Central memory CD8-positive, alpha-beta T cell (primary cell): ENCODE measurements at places on chromosomes 4 and X.

- H3K27ac ChIP-seq = no peak overlapping the region
- H3K4me1 ChIP-seq = no peaks in the 10 kb centered on the region
- DNase-seq = no peak
- peaks cover 11% of the 10 kb centered on the region for H3K27me3 ChIP-seq
Measured at GRCh38 chr4:24395937-24396336, 188.4 kb downstream of the DHX15 start.

DNA sequence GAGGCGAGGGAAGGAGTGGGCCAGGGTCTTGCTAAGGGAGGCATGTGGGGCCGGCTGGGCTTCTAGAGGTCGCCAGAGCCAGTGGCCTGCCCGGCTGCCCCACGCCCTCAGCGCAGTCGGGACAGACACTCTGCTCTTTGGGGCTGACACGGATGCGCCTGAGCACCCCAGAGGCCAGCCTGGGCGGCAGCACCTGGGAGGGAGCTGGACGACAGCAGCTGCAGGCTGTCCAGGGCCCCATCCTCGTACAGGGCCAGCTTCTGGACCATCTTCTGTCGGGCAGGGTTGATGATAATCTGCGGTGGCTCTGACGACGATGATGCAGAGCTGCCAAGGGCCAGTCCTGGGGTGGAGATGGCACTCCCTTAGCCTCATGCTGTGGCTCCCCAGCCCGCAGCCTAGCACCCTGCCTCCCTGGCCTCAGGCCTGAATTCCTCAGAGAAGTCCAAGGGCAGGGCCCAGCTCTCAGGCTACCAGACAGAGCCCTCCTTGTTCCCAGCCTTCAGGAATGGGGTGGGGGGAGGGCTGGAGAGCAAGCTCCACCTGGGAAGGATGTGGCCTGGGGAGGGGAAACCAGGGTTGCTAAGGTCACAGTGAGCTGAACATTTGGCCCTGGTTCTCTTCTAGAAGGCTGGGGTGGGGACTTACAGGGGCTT, 7.2 kb downstream of the IRAK1 start:
- H3K36me3 ChIP-seq = peaks cover 30% of the 10 kb centered on the region
- peaks cover 11% of the 10 kb centered on the region for H3K4me1 ChIP-seq
- H3K27me3 ChIP-seq = no peaks in the 10 kb centered on the region
- no peak overlapping the region for H3K4me3 ChIP-seq
- H3K27ac ChIP-seq = no peak overlapping the region
- no peak for DNase-seq

- DNase-seq = no peak
- H3K36me3 ChIP-seq = peaks cover 6% of the 10 kb centered on the region
- no peak overlapping the region for H3K27ac ChIP-seq
- no peak overlapping the region for H3K4me3 ChIP-seq
Measured at GRCh38 chr4:953574-953915, 19.8 kb downstream of the DGKQ start.

GRCh38 chr4:178242655-178243054, 800.4 kb upstream of the AGA start:
- H3K27me3 ChIP-seq = no peaks in the 10 kb centered on the region
- H3K4me1 ChIP-seq = no peaks in the 10 kb centered on the region
- no peak overlapping the region for H3K4me3 ChIP-seq
- no peaks in the 10 kb centered on the region for H3K36me3 ChIP-seq

DNA sequence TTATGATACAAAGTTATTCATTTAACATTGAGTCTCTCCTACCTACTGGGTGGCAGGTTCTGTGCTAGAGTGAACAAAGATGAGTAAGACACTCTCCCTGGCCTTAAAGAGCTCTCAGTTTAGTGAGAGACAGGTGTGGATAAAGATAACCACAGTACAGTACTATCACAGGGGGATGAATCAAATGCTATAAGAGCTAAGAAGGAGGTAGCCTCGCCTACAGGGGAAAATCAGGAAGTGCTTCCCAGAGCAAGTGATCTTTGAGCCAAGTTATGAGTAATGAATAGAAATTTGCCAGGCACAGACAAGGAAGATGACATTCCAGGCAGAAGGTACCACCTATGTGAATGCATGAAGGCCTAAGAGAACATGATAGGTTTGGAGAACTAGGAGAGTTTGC, 3.4 kb upstream of the IGBP1 start:
- no peak for DNase-seq
- H3K27me3 ChIP-seq = no peaks in the 10 kb centered on the region
- peaks cover 14% of the 10 kb centered on the region for H3K36me3 ChIP-seq
- no peak overlapping the region for H3K27ac ChIP-seq
- no peak overlapping the region for H3K4me3 ChIP-seq

GRCh38 chr4:113576947-113577678, 184.4 kb downstream of the CAMK2D start:
- no peaks in the 10 kb centered on the region for H3K27me3 ChIP-seq
- H3K4me3 ChIP-seq = no peak overlapping the region
- no peak for DNase-seq
- peaks cover 50% of the 10 kb centered on the region for H3K4me1 ChIP-seq
- no peaks in the 10 kb centered on the region for H3K36me3 ChIP-seq

GRCh38 chr4:8331575-8331955, 62.0 kb downstream of the HTRA3 start:
- no peaks in the 10 kb centered on the region for H3K4me1 ChIP-seq
- H3K4me3 ChIP-seq = no peak overlapping the region
- H3K36me3 ChIP-seq = peaks cover 2% of the 10 kb centered on the region
- DNase-seq = no peak

- H3K36me3 ChIP-seq = no peaks in the 10 kb centered on the region
- DNase-seq = no peak
- no peaks in the 10 kb centered on the region for H3K4me1 ChIP-seq
- H3K4me3 ChIP-seq = no peak overlapping the region
Measured at GRCh38 chr4:54877006-54877405, 219.2 kb downstream of the KIT start.

DNA sequence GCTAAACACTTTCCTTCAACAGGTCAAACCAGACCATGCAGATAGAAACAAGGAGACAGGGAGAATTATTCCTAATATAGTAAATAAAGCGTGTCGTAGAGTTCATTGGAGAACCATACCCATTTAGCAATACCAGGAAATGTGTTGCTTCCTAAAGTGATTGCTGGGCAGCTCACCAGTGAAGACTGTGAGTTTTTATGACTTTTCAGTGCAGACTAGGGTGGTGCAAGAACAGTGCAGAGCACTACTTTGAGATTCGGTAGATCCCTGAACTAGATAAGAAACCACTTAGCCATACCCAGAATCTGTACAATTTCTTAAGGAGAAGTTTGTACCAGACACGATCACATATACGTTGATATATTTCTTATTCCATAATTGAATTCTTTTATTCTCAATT, 87.4 kb downstream of the EMCN start:
- no peak for DNase-seq
- H3K4me3 ChIP-seq = no peak overlapping the region
- H3K27ac ChIP-seq = no peak overlapping the region
- peaks cover 10% of the 10 kb centered on the region for H3K27me3 ChIP-seq
- no peaks in the 10 kb centered on the region for H3K36me3 ChIP-seq
- H3K4me1 ChIP-seq = no peaks in the 10 kb centered on the region

GRCh38 chr4:128320656-128321055, 33.0 kb upstream of the PGRMC2 start:
- H3K4me3 ChIP-seq = no peak overlapping the region
- no peaks in the 10 kb centered on the region for H3K4me1 ChIP-seq

DNA sequence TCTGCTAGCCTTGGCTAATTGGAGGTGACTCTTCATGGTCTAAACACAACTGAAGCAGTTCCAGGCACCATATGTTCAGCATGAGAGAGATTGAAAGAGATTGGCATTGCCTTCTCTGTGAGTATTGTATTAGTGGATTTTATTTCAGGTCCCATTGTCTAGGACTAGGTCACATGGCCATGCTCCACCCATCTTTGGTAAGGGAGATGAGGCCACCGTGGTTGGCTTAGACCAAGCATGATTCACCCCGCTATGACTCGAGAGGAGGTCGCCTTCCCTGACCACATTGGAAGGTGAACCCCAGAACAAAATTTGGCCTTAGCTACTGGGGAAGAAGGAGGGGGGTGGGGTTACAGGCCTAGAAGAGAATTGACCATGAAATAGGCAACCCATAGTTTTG, 109.9 kb upstream of the BCOR start:
- no peak overlapping the region for H3K27ac ChIP-seq
- no peak overlapping the region for H3K4me3 ChIP-seq
- no peaks in the 10 kb centered on the region for H3K27me3 ChIP-seq
- DNase-seq = no peak
- peaks cover 4% of the 10 kb centered on the region for H3K4me1 ChIP-seq
- peaks cover 1% of the 10 kb centered on the region for H3K36me3 ChIP-seq

DNA sequence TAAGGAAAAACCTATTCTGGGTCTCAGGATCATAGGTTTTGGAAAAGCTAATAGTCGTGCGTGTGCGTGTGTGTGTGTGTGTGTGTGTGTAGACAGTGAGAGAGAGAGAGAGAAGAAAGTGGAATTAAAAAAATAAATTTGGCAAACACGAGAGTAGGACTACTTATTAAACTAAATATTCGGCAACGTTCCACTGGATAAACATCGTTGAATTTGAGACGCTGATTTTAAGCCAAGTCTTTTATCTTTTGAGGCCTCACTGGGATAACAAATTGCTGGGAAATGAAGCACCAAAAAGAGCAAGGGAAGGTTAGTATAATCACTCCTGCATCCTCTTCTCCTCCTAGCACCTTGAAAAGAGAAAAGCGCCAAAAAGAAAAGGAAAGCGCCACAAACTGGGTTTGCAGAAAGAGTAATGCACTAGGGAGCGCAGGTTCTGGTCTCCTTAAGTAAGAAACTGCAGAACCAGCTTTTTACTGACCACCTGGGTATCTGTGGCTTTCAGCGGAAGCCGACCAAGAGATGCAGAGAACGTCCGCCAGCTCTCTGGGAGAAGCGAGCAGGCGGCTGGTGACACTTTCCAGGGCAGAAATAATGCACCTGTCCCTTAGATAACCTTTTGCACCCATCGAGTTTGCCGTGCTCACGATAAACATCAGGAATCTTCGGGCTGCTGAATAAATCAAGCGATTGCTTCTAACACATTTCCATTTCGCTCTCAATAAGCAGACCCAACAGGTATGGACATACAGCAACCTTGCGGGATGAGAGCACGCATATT, 3.4 kb downstream of the ATOH1 start:
- H3K4me3 ChIP-seq = no peak overlapping the region
- peaks cover 6% of the 10 kb centered on the region for H3K4me1 ChIP-seq
- no peak overlapping the region for H3K27ac ChIP-seq
- peaks cover 79% of the 10 kb centered on the region for H3K27me3 ChIP-seq

- no peaks in the 10 kb centered on the region for H3K27me3 ChIP-seq
- no peak overlapping the region for H3K27ac ChIP-seq
- H3K4me1 ChIP-seq = no peaks in the 10 kb centered on the region
- H3K36me3 ChIP-seq = peaks cover 2% of the 10 kb centered on the region
- no peak overlapping the region for H3K4me3 ChIP-seq
Measured at GRCh38 chr4:149158817-149159216, 656.8 kb downstream of the IQCM start.

GRCh38 chrX:16711893-16712547, 449 bp downstream of the CTPS2 start:
- no peak for DNase-seq
- peaks cover 5% of the 10 kb centered on the region for H3K4me1 ChIP-seq
- peak overlapping the region; percentile 82 for H3K27ac ChIP-seq
- H3K4me3 ChIP-seq = peak overlapping the region; percentile 87

GRCh38 chr4:163697121-163697520, 202.6 kb downstream of the TMA16 start:
- H3K4me3 ChIP-seq = no peak overlapping the region
- no peaks in the 10 kb centered on the region for H3K36me3 ChIP-seq

DNA sequence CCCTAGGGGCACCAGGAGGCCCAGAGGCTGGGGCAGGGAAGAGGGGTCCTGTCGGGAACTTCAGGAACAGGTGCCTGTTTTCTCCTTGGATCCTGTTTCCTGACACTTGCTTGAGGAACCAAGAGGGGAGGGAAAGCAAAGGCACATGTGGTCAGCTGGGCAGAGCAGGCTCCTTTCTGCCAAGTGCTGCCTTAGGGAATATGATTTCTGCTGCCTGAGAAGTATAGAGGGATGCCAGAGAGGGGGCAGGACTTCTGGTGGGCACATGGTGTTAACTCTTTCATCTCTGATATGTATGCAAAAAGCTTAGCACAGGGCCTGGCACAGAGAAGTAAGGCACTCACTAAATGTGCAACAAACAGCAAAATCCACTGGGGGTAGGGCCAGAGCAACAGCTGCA, 51.2 kb upstream of the PJA1 start:
- H3K27me3 ChIP-seq = no peaks in the 10 kb centered on the region
- no peak overlapping the region for H3K27ac ChIP-seq
- DNase-seq = no peak
- H3K4me3 ChIP-seq = no peak overlapping the region

- no peak overlapping the region for H3K27ac ChIP-seq
- H3K4me3 ChIP-seq = no peak overlapping the region
- no peak for DNase-seq
- H3K36me3 ChIP-seq = no peaks in the 10 kb centered on the region
- no peaks in the 10 kb centered on the region for H3K27me3 ChIP-seq
Measured at GRCh38 chrX:12867685-12868084, 813 bp downstream of the TLR7 start.

- H3K4me1 ChIP-seq = no peaks in the 10 kb centered on the region
- H3K4me3 ChIP-seq = no peak overlapping the region
- no peak for DNase-seq
- H3K27me3 ChIP-seq = peaks cover 61% of the 10 kb centered on the region
- H3K27ac ChIP-seq = no peak overlapping the region
- no peaks in the 10 kb centered on the region for H3K36me3 ChIP-seq
Measured at GRCh38 chr4:8314691-8315255, 45.2 kb downstream of the HTRA3 start.

DNA sequence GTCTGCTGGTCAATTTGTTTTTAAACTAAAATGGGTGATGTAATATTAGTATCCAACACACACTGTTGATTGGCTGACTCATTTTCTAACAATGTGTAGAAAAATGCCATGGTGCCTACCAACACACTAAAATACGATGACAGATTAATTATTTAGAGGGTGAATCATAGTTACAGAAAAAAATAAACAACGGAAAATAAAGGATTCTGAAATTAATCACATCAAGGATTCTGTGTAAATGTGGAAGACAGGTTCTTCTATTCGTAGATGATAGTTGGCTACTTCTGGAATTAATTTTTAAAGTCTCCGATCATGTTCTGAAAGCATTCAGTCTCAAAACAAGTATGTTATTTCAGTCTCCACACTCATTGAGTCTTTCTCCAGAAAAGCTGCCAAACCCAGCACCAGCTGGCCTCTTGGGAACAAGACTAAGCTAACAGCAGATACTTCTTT, 8.2 kb upstream of the IQCM start:
- no peaks in the 10 kb centered on the region for H3K36me3 ChIP-seq
- DNase-seq = no peak
- H3K27ac ChIP-seq = no peak overlapping the region
- no peak overlapping the region for H3K4me3 ChIP-seq

GRCh38 chr4:153260553-153261300, 56.5 kb downstream of the TRIM2 start:
- no peak for DNase-seq
- H3K4me1 ChIP-seq = no peaks in the 10 kb centered on the region
- no peak overlapping the region for H3K27ac ChIP-seq
- peaks cover 28% of the 10 kb centered on the region for H3K27me3 ChIP-seq

GRCh38 chr4:159045321-159045720, 57.6 kb upstream of the RAPGEF2 start:
- peaks cover 47% of the 10 kb centered on the region for H3K27me3 ChIP-seq
- H3K4me1 ChIP-seq = no peaks in the 10 kb centered on the region
- H3K4me3 ChIP-seq = no peak overlapping the region

- H3K27me3 ChIP-seq = no peaks in the 10 kb centered on the region
Measured at GRCh38 chr4:138003248-138003647, 238.9 kb downstream of the SLC7A11 start.

- DNase-seq = no peak
- H3K4me3 ChIP-seq = no peak overlapping the region
- no peak overlapping the region for H3K27ac ChIP-seq
Measured at GRCh38 chr4:127656047-127656680, 23.4 kb downstream of the INTU start.
